ENCODE measurements at places on chromosomes 4 and X. TPM values are rescaled to one million over a fixed set of nuclear protein-coding genes. Genes with fewer than 3 reads are reported as not detected.
A peak's percentile ranks its signal among the peaks of the same experiment; 100 is the strongest.

The MAML3 gene
- total RNA-seq, result 3.2 TPM

The NLGN4X gene
- 2.8 TPM for total RNA-seq

- DNase-seq, result no peak
Observed at GRCh38 chrX:53251307-53251706, 26.3 kb upstream of the KDM5C start.

DNA sequence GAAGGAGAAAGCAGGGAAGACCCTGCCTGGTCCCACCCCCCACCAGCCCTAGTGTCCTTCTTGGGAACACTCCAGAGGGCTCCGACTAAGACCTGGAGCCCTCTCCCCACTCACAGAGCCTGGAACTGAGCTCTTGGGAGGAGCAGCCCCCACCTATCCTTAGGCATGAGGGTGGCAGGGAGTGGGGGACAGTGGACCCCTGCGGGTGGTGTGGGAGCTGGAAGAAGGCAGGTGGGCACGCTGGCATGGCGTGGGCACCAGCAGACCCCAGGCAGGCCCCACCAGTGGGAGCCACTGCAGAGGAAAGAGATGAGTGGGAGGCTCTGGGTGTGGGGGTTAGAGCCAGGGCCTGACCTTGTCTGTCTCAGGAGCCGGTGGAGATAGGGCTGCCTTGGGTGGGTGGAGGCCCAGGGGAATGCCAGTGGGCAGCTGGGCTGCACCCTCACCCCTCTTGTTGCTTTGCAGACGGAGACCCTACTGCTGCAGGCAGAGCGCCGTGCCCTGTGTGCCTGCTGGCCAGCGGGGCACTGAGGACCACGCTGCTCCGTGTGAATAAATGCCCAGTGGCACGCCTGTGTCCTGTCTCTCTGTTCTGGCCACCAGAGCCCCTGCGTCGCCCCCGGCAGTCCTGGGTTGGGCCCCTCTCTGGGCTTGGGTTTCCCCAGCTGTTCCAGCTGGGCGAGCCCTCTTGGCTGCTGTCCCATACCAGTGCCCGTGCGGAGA, 15.6 kb upstream of the NAT8L start:
- peak; percentile 27 for DNase-seq

The BCORL1 gene
- total RNA-seq, result 1.7 TPM

DNA sequence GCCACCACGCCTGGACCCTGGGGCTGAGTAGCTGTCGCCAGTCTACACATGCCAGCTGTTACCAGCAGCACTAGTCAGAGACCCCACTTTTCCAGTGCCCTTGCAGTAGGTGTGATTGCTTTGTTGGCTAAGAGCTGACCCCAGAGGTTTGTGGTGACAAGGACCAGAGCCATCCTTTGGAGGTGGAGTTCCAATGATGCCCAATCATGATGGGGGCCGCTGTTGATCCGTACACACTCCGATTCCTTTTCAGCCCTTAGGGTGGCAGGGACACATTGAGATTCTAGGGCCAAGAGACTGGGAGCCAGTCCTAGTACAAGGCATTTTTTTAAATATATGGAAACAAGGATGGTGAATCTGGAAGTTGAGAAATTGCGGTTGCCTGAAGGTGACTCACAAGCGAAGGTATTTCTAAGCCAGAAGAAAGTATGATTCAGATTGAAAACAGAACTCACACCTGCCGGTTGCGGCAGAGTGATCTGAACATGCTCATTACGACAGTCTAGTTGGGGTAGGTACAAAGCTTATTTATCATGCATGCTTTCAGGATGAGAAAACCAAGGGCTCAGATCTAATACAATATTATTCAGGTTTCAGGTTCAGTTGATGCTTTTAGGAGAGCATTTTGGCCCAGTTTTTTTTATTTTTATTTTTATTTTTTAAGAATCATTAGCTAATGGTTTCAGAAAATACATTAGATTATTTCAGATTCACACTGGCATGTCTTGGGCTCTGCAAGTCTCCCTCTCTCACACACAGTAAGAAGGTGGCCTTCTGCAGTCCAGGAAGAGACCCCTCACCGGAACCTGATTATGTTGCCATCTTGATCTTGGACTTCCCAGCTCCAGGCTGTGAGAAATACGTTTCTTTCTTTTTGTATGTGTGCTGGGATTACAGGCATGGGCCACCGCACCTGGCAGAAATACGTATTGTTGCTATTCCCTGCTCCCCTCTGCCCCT, 43.4 kb downstream of the SHROOM2 start:
- DNase-seq, result no peak

The GPR101 gene
- not detected for total RNA-seq

The TSPAN7 gene
- total RNA-seq, result 15.3 TPM

The CLCN5 gene
- total RNA-seq, result 22.3 TPM

DNA sequence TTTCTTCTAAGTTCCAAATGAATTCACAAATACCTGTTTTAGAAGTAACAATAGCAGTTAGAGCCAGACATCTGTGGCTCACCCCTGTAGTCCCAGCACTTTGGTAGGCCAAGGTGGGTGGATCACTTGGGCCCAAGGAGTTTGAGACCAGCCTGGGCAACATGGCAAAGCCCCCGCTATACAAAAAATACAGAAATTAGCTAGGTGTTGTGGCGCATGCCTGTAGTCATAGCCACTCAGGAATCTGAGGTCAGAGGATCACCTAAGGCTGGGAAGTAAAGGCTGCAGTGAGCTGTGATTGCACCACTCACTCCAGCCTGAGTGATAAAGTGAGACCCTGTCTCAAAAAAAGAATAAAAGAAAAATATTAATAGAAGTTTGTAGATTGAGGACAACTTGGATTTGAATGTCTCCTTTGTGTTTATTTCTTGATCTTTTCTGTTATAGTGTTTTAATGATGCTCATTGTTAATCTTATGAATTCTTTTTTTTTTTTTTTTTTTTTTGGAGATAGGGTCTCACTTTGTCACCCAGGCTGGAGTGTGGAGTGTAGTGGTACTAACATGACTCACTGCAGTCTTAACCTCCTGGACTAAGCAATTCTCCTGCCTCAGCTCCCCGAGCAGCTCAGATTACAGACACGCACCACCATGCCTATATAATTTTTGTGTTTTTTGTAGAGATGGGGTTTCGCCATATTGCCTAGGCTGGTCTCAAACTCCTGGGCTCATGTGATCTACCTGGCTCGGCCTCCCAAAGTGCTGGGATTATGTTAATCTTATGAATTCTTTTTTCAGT, 30.7 kb upstream of the RAPGEF2 start:
- DNase-seq, result no peak

DNA sequence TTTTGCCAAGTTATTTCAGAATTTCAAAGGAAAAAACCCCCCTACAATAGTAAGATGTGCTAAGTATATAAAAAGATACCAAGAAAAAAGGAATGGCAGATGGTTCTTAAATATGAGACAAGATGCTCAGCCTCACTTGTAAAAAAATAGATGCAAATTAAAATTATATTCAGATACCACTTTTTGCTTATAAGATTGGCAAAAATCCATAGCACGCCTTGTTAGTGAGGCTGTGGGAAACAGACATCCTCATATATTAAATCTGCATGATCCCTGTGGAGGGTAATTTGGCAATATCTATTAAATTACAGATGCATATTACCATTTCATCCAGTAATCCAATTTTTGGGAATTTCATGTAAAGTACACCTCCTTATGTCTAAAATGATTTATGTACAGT, 62.5 kb upstream of the PDHA1 start:
- no peak for DNase-seq

The CISD2 gene
- 70.5 TPM for total RNA-seq

- no peak for DNase-seq
Observed at GRCh38 chr4:38107818-38108217, 147.6 kb downstream of the PTTG2 start.

DNA sequence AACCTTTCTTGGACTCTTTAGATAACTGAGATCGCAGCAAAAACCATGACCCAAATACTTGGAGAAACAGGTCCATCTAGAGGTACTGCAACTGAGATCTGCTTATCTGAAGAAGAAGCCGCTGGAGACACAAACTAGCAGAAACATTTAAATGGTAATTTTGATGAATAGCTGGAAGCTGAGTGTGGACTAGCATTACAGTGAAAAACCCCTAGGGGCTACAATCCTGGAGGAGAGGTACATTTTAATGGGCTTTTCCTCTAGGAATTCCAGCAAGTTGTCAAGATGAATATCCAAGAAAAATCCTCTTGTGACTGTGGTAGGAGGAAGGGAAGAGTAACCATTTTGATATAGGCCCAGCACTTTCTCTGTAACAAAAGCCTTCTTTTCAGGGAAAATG, 592.5 kb upstream of the GRIA3 start:
- DNase-seq, result no peak

The USP17L17 gene
- not detected for total RNA-seq

The PLXNB3 gene
- total RNA-seq, result 0.42 TPM

Data from liver (tissue), 10 donors.